AG10803 (cell line): ENCODE measurements at places on chromosomes 6 and 20.

- DNase-seq, result no peak
These were observed 62.3 kb upstream of the SHLD1 start for GRCh38 chr20:5687884-5688283.

DNA sequence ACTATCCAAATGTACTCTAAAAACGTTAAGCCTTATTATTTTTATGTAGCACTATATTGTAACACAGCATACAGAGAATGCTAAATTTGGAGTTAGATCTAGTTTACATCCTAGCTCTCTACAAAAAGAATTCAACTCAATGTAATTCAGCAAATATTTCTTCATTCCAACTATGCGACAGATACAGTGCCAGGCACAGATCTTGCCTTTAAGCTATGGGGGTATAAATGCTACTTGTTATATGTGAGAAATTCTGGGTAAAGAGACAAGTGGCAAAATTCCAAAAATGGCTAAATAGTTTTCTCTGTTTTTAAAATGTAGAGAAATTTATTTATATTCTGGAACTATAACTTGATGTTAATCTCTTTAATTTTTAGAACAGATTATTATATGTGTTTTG lies 63.2 kb downstream of the SEL1L2 start:
- DNase-seq, result no peak

GRCh38 chr6:142822842-142823241 lies 122.1 kb downstream of the HIVEP2 start:
- no peak for DNase-seq

GRCh38 chr6:90907931-90908655 lies 321.2 kb upstream of the MAP3K7 start:
- DNase-seq, result no peak

GRCh38 chr6:33742837-33743236 lies 3.9 kb downstream of the IP6K3 start:
- DNase-seq, result no peak

DNA sequence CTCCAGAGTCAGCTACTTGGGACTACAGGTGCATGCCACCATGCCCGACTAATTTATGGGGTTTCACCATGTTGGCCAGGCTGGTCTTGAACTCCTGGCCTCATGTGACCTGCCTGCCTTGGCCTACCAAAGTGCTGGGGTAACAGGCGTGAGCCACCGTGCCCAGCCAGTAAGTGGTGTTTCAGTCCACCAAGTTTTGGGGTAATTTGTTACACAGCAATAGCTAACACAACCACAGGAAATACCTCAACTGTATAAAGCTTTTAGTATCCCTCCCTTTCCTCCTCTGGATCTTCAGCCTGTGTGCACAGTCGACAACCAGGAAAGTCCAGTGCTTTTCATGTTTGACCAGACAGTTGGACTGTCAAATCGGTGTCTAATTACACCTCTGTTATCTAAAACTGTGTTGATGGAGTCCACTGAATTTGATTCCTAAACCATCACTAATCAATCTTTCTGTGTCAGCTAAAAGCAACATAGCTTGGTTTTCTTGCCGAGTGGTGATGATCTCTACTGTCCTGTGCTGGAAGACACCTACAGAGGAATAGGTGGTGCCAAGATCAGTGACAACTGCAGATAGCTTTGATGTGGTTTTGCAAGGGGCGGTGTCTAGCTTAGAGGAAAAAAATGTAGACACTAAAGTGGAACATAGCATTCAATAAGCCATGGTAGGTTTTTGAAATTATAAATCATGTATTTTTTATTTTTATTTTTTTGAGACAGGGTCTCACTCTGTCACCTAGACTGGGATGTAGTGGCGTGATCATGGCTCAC lies 22.2 kb upstream of the ZBTB2 start:
- no peak for DNase-seq

GRCh38 chr6:3671382-3671781 lies 80.1 kb downstream of the PXDC1 start:
- DNase-seq, result no peak

- DNase-seq, result no peak
These were observed 20.4 kb upstream of the FRMD1 start for GRCh38 chr6:168099201-168100010.

DNA sequence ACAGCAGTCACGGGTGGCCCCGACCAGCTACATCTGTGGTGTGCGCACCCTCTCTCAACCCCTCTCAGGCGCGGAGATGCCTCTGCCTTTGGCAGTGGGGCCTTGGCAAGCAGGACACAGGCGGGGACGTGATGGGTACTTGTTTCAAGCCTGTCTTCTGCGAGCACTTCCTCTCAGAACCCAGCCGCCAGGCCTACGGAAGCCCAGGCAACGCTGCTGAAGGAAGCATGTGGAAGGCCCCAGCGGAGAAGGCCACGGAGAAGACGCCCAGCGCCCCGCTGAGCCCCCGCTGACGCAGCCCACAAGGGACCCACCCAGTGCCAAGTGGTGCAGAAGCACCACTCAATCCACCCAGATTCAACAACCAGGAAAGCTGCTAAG lies 13.0 kb downstream of the SERPINB6 start:
- DNase-seq, result no peak

- DNase-seq, result no peak
These were observed 46.5 kb downstream of the ALDH8A1 start for GRCh38 chr6:134903448-134903847.

GRCh38 chr6:40285996-40286395 lies 301.2 kb downstream of the LRFN2 start:
- no peak for DNase-seq

GRCh38 chr6:34120953-34121675 lies 24.8 kb downstream of the GRM4 start:
- DNase-seq, result no peak

DNA sequence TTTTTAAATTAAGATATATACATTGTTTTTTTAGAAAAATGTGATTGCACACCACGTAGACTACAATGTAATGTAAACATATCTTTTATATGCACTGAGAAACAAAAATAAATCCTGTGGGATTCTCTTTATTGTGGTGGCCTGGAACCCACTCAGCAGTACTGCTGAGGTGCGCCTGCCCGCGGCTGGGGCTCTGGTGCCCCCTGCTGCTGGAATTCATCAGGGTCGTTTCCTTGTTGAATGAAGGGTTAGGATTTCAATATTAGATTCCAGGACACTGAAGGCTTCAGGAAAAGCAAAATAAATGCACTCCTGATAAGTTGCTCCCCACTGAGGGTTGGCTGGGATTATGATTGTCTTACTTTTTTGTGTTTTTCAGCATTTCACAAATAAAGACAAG lies 175.8 kb upstream of the GGTLC1 start:
- no peak for DNase-seq

DNA sequence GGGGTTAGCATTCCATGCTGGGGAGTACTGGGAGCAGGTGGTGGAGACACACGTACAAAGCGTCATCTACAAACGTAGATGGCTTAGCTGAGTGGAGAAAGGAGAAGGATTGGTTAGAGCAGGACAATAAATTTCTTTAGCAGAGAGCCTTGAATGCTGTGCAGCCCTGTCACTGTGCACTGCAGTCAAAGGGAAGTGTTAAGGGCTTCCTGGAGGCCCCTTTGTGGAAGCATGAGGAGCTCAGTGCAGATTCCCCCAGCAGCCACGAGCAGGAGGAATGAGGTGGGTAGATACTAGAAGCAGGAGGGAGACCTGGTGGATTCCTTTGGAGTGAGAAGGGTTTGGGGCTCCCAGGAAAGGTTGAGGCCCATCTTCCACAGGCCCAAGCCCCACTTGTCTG lies 6.1 kb upstream of the TREML4 start:
- no peak for DNase-seq

DNA sequence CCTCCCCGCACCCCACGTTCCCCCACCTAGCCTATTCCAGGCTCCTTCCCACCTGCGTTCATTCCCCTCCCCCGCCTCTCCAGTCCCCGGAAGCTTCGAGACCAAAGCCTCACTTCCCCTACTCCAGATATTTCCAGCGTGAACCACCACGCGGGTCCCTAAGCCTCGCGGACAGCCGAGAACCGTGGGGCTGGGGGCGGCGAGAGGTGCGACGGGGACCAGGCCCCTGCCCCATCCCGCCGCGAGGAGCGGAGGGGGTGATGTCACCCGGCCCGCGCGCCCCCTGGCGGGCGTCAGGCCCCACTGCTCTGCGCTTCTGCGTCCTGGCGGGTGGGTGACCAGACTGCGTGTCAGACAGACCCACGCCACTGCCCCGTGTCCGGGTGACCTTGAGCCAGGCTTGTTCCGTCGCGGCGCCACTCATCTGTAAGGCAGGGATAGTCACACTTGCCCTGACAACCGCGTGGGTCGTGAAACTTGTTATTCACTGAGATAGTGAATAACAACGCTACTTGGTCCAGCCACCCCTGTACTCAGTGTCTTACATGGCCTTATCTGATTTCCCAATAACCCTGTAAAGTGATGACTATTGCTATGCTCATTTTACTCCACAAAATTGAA lies 9.0 kb upstream of the HSP90AB1 start:
- peak; percentile 56 for DNase-seq

- no peak for DNase-seq
These were observed 33.4 kb upstream of the PRELID3B start for GRCh38 chr20:59075934-59076508.

DNA sequence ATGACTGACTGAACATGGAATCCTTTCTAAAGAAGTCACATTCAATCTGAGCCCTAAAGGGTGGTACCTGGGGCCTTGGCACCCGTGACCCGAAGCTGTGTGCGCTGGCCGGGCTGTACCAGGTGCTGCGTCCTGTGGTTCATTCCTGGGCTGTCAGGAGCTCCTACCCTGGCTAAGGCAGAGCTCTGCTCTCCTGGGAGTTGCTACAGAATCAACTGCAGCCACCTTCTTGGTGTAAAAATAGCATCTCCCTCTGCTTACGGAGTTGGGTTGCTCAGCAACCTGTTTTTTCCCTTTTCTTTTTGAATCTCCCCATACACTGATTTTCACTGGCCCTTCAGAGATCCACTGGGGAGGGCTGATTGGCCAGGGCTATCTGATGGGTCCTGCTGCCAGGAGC lies 236.6 kb upstream of the PDE10A start:
- DNase-seq, result no peak

- peak; percentile 28 for DNase-seq
These were observed 412.6 kb upstream of the PLCB4 start for GRCh38 chr20:8656335-8656734.

DNA sequence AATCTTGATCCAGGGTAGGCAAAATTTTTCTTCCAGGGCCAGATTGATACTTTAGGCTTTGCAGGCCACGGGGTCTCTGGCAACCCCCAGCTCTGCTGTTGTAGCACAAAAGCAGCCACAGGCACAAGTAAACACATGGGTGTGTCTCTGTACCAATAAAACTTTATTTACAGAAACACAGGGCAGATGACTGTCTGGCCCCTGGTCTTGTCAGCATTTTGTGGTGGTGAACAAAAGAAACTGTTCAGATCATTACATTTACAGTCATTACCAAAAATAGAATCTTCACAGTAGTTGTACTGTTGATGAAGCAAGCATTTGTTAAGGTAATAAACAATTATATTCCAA lies 45.0 kb upstream of the KIF25 start:
- DNase-seq, result no peak

DNA sequence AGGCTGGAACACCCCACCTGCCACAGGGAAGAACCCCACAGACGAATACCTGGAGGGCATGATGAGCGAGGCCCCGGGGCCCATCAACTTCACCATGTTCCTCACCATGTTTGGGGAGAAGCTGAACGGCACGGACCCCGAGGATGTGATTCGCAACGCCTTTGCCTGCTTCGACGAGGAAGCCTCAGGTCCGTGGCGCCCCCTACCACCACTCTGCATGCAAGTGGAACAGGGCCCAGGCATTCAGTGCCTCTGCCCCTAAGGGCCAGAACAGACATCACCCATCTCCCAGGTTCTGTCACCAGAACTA lies 6.6 kb downstream of the MYL9 start:
- no peak for DNase-seq

- DNase-seq, result peak; percentile 92
These were observed 27.9 kb upstream of the NT5E start for GRCh38 chr6:85421972-85422371.

- DNase-seq, result no peak
These were observed 108.0 kb upstream of the LRFN2 start for GRCh38 chr6:40695114-40695513.

DNA sequence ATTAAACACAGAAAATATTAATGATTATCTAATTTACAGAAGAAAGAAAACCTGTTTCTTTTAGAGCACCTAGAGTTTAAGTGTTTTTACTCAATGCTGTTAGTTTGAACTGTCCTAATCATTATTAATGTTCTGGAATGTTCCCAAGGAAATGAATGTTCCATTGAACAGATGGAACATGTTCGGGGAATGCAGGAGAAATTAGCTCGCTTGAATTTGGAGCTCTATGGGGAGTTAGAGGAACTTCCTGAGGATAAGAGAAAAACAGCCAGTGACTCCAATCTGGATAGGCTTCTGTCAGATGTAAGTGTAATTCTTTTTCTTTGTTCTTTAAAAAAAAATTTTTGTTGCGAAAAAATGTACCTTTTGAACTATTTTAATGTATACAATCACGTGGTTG lies 10.8 kb upstream of the ECT2L start:
- no peak for DNase-seq

- no peak for DNase-seq
These were observed 70.7 kb upstream of the INSM1 start for GRCh38 chr20:20297181-20297580.

- DNase-seq, result peak; percentile 85
These were observed 46.0 kb downstream of the PHIP start for GRCh38 chr6:79031821-79032590.

- DNase-seq, result no peak
These were observed 83.3 kb upstream of the TGM3 start for GRCh38 chr20:2212456-2213015.

- no peak for DNase-seq
These were observed 138.8 kb upstream of the C6orf118 start for GRCh38 chr6:165448210-165448609.

- no peak for DNase-seq
These were observed 40.3 kb downstream of the ERMARD start for GRCh38 chr6:169791721-169792131.

DNA sequence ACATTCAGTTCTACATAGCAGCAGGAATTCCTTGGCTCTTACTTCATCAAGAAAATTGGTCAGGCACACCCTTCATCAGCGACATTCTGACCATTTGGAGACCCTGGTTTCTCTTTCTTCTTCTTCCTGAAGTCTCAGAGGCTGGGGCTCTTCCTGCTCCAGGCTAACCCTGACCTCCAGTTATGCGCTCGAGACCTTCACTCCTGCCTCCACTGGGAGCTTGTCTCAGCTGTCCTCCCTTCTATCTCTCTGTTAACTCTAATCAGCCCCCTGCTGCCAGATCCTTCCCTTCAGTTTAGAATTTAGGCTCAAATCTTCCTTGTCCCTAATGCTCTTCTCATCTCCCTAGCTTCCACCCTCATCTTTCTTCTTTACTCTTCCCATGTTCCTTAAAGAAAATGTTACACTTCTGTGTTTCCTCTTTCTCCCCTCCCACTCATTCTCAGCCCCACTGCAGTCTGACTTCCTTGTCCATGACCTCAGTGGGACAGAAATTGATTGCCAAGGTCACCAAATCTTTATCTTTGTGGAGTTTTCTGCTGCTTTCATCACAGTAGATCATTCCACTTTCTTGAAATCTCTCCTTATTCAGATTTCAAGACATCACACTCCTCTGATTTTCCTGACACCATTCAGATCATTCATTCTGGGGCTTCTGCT lies 8.4 kb upstream of the HLA-DOA start:
- no peak for DNase-seq

- DNase-seq, result peak; percentile 55
These were observed 56.6 kb downstream of the SLC23A2 start for GRCh38 chr20:4944518-4945313.
